ENCODE measurements at places on chromosomes 11 and 22.

GRCh38 chr11:18703001-18703763, 4.6 kb downstream of the TMEM86A start:
- DNase-seq = no peak

GRCh38 chr11:62604460-62605120, 2.9 kb upstream of the MTA2 start:
- no peak for DNase-seq

GRCh38 chr11:87263979-87264378, 226.2 kb downstream of the TMEM135 start:
- no peak for DNase-seq

GRCh38 chr11:105870516-105871113, 151.4 kb downstream of the MSANTD4 start:
- DNase-seq = peak; percentile 26

GRCh38 chr22:24165673-24166072, 15.6 kb upstream of the SUSD2 start:
- no peak for DNase-seq

Measured in stromal cell of bone marrow (primary cell).